ENCODE measurements at places on chromosomes 7 and 10. TPM values are rescaled to one million over a fixed set of nuclear protein-coding genes. Genes with fewer than 3 reads are reported as not detected.

GRCh38 chr7:98317366-98318040, 36.0 kb downstream of the BRI3 start:
- no peak for DNase-seq

- no peak for DNase-seq
These were observed 32.1 kb upstream of the TNRC18 start for GRCh38 chr7:5455581-5456219.

GRCh38 chr7:55366461-55367070, 1.4 kb downstream of the LANCL2 start:
- DNase-seq = no peak

RTKN2 gene
- total RNA-seq = 4.8 TPM

LRMDA gene
- 5.1 TPM for total RNA-seq

PTPN20 gene
- 0.27 TPM for total RNA-seq

SPDYE2B gene
- total RNA-seq = not detected
